ENCODE measurements at places on chromosomes 2 and 18.

GRCh38 chr2:165911231-165911630, 42.3 kb downstream of the TTC21B start:
- DNase-seq: no peak

GRCh38 chr2:174442546-174443510, 44.0 kb downstream of the GPR155 start:
- no peak for DNase-seq

DNA sequence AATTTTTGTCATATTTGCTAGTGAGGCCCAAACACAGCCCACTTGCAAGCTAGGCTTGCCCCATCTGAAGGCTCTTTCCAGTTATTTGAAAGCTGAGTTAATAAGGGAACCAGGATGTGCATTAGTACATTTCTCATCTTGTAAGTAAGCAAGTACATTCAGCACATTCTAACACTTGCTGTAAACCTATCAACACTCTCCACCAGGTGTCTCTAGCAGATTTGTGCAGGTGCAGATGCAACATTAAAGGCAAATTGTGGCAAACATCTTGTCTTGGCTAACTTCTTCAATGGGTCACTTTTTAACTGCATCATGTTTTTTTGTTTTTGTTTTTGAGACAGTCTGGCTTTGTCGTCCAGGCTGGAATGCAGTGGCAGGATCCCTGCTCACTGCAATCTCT, 25.3 kb upstream of the MFSD6 start:
- DNase-seq: no peak

- DNase-seq: no peak
Measured at GRCh38 chr2:176585291-176585690, 316.0 kb downstream of the MTX2 start.

DNA sequence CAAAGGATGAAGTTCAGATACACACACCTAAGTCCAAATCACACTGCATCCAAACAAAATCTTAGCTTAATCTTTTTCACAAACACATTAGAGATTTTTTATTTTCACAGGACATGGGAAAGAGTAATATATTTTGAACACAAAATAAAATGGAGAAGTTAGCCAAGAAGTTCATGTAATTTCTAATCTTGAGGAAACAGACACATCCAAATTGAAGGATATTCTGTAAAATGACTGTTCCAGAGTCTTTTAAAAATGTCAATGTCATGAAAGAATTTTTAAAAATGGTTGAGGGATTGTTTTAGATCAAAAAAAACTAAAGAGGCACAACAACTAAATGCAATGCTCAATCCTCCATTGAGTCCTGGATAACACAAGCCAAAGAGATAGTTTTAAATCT, 12.4 kb upstream of the RAPGEF4 start:
- DNase-seq: no peak

DNA sequence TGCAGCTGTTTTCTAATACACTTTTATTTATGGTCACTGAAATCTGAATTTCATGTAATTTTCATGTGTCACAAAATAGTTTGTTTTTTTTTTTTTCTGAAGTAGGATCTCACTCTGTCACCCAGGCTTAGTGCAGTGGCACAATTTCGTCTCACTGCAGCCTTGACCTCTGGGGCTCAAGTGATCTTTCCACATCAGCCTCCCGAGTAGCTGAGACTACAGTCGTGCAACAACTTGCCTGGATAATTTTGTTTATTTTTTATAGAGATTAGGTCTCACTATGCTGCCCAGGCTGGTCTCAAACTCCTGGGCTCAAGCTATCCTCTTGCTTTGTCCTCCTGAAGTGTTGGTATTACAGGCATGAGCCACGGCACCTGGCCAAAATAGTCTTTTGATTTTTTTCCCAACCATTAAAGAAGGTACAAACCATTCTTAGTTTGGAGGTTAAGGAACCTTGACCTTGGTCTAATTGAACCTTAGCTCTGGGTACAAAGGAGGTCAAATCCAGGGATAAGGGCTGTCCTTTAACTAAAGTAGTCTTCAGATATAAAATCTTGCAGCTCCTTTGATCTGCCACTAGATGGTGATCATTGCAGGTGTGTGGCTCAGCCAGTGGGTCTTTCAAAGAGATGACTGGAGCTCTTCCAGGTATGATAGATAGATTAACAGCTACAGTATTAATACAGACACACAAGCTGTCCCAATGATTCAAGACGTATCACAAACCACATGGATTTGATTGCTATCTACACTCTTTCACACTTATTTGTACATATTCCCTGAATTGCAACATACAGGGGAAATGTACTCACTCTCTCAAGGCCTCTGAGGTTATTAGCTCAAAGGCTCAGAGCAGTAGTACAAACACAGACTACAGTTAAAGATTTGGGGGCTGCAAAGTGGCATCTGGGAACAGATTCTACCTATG, 4.7 kb upstream of the KRCC1 start:
- no peak for DNase-seq

GRCh38 chr2:143975216-143975615, 544.7 kb downstream of the ZEB2 start:
- no peak for DNase-seq

DNA sequence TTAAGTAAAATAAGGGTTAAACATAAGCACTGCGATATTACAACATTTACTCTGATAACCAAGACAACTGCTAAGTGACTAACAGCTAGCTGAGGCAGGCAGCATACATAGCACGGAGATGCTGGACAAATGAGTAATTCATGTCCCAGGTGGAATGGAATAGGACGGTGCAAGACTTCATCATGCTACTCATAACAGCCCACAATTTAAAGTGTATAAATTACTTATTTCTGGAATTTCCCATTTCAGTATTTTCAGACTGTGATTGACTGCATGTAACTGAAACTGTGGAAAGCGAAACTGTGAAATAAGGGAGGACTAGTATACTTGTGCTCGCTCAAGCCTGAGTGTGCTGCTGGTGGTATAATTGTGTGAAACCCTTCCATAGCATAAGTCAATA, 12.9 kb downstream of the IER3IP1 start:
- DNase-seq: no peak

DNA sequence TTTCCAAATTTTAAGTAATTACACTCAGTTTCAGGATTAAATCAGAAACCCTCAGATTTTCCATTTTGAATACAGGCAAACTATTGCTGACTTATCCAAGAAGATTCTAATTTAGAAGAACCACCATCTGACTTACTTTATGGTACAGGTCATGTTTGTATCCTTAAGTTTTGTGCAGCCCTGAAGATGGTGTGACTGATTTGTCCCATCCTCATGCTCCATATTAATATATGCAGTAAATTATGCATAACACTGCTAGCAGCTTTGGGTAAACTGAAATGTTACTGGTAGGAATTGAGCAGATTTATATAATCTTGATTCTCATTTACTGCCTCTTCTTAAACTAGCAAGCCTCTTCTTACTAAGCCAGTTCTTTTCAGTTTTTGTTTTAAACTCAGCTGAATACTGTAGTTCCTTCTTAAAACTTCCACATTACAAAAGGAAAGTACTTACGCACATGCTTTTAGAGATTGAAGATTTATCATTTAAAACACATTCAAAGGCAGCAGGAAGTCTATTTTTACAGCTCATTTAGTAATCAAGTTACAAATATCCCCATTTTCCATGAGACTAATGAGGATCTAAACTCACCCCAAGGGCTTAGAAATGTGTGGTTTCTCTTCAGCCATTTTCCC, 25.7 kb downstream of the MEX3C start:
- DNase-seq: no peak

DNA sequence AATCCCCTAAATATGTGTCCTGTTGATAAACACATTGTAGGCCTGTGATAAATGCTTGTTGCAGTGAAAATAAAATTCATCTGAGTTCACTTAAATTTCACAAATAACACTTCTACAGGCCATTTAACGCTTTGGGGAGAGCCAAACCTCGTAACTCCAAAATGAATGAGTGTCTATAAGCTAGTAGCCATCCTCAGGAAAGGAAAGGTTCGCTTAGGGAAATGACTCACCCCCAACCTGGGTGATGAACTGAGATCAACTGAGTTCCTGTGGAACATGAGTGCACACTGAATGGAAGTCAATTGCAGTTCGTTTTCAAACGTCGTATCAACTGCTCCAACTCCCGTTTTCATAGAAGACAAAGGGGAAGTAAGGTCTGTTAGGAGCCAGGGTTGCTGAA, 527.6 kb upstream of the ID2 start:
- DNase-seq: no peak

DNA sequence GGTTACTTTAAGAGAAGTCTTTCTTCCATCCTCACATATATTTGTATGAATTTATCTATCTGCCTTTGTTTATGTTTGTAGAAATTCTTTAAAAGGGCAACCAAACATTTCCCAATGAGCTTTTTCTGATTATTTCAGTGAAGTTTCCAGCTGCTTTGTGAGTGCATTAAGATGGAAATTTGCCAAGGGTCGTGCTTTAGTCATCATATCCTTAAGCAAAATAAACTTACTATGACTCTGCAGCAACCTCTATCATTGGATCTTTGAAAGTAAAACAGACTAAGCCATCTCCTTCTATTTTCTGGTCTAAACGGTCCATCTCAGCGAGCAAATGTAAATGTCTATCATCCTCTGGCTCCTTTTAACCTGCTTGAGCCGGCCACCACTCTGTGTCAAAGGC, 489.3 kb downstream of the SOX11 start:
- DNase-seq: no peak

- no peak for DNase-seq
Measured at GRCh38 chr2:216560838-216561270, 62.2 kb downstream of the RPL37A start.

- DNase-seq: no peak
Measured at GRCh38 chr2:41595240-41595639, 452.6 kb upstream of the PKDCC start.

Measured in liver (tissue), 10 donors.